ENCODE measurements at places on chromosomes 7 and 10. TPM values are rescaled to one million over a fixed set of nuclear protein-coding genes. Genes with fewer than 3 reads are reported as not detected.

DNA sequence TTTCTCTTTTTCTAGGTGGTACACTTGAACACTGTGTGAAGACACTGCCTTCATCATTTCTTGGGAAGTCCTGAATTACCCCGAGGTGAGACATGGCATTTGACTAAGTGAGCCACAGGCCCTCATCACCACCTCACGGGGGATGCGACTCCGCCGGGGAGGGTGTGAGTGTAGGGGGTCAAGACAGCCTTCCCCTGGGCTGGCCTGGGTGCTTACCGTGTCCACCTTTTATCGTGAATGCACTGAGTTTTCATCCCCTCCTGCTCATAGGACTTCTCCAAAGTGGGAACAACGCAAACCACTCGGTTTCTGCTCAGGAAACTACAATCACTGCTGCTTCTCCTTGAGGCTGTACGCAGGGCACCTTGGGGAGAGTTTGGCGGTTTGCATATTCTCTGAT is 176.9 kb downstream of the SH2D4B start:
- H3K27me3 ChIP-seq, result no peaks in the 10 kb centered on the region
- no peaks in the 10 kb centered on the region for H3K36me3 ChIP-seq
- no peaks in the 10 kb centered on the region for H3K4me1 ChIP-seq
- DNase-seq, result no peak
- H3K27ac ChIP-seq, result no peak overlapping the region
- no peak overlapping the region for H3K4me3 ChIP-seq

DNA sequence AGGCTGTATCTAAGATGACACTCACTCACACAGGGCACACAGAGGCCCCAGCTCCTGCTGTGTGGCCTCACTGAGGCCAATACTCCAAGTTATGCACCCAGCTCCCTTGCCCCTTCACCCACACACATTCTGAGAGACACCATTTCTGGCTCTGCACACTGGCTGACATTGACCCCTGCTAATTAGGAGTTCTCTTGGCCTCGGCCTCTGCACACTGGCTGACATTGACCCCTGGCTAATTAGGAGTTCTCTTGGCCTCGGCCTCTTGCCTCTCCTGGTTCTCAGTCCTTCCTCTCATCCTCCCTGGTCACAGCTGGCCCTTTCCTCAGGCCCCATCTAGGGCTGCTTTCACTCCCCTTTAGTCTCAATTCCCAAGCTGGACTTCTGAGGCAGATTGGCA is 97.3 kb downstream of the GRID1 start:
- H3K36me3 ChIP-seq, result no peaks in the 10 kb centered on the region
- H3K27ac ChIP-seq, result no peak overlapping the region
- H3K4me1 ChIP-seq, result no peaks in the 10 kb centered on the region
- H3K27me3 ChIP-seq, result no peaks in the 10 kb centered on the region
- H3K4me3 ChIP-seq, result no peak overlapping the region

GRCh38 chr7:141115965-141116364 is 42.1 kb downstream of the TMEM178B start:
- no peak overlapping the region for H3K27ac ChIP-seq
- DNase-seq, result no peak
- H3K36me3 ChIP-seq, result no peaks in the 10 kb centered on the region
- no peak overlapping the region for H3K4me3 ChIP-seq
- no peaks in the 10 kb centered on the region for H3K27me3 ChIP-seq

DNA sequence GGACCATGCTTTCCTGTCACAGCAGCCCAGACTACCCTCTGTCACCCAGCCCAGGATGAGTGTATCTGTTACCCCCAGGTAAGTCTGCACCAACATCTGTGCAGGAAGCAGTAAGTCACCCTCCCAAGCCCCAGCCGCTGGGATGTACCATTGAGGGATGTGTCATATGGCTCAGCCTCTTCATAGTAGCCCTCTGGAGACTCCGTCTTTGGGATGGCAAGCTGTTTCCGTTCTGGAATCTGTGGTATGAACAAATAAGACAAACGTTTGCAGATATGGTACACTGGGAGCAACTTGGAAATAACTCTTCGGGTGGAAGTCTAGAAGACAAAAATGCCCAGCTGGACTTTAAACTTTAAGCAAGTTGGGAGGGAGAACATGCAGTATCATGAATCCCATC is 81.3 kb downstream of the AFAP1L2 start:
- H3K27ac ChIP-seq, result no peak overlapping the region
- DNase-seq, result no peak
- H3K4me1 ChIP-seq, result no peaks in the 10 kb centered on the region
- no peaks in the 10 kb centered on the region for H3K36me3 ChIP-seq
- peaks cover 14% of the 10 kb centered on the region for H3K27me3 ChIP-seq
- H3K4me3 ChIP-seq, result no peak overlapping the region

Gene GATA3
- not detected for polyA plus RNA-seq

Gene ADIRF
- polyA plus RNA-seq, result 184 TPM

Gene OPALIN
- polyA plus RNA-seq, result not detected

Gene TAS2R41
- not detected for polyA plus RNA-seq
